ENCODE measurements at places on chromosomes 4 and X. TPM values are rescaled to one million over a fixed set of nuclear protein-coding genes. Genes with fewer than 3 reads are reported as not detected.

DNA sequence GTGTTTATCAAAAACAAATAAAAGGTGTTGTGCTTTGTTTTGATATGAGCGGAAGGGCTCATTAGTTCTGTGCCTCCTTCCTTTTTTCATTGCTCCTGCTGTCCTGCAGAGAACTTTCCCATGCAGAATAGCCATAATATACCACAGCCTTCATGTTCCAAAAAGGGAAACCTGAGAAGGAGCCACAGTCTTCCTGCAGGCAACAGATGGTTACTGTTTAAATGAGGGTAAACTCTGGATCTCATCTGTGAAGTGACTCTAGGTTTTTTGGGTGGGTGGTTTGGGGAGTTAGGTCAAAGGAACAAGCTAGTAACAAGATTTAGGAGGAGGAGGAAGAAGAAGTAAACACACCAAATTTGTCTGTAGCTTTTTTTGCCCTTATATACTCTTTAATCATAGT is 131.8 kb downstream of the BMPR1B start:
- no peak for DNase-seq

GRCh38 chrX:70480660-70481018 is 36.0 kb downstream of the DLG3 start:
- no peak for DNase-seq

DNA sequence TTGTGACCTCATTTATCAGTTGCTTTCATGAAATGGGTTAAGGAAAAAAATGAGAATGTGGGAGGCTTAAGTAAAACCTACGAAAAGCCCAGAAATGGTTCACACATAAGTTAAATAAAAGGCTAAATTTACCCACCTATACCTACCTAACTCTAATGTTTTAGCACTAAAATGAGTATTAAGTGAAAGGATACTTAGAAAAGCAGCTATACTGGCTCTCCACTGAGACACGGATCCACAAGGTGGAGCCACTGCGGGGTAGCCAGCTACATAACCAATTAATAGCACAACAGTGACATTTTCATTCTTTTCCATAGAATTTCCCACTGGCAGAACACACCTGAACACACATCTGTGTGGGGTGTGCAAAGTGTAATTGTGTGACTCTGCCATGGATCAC is 101.9 kb downstream of the MAML3 start:
- DNase-seq, result no peak

DNA sequence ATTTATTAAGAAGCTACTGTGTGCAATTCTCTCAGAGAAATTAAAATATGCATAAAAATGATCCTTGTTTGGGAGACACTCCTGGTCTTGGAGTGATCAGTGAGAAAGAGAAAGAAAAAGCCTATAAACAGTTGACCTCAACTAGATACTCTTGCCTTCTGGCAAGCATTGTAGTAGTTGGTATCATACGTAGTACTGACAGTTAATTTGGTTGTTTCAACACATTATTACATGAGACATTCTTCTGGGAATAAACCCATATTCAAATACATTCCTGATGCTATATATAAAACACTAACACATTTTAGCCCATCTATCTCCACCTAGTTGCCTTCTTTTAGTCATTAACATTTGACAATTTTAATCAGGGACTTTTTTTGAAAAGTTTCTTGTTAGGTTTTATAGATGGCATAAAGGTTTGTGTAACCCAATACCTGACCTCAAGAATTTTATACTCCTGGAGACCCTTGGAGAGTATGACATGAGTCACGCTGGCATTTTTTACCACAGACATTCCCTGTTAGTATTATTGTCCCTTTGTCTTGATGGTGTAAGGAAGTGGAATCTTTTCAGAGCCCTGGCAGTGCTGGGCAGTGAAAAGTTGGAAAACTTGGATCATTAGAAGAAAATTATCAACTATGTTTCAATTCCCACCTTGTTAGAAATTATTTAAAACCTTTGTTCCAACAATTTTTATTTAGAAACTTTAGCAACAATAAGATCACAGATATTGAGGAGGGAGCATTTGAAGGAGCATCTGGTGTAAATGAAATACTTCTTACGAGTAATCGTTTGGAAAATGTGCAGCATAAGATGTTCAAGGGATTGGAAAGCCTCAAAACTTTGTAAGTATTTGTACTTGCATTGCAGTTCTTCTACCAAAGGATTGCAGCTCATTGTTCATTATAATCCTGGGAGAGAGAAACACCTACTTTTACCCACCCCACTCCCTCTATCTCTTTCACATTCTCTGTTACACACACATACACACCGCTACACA is 167.1 kb upstream of the PACRGL start:
- no peak for DNase-seq

GRCh38 chr4:146236216-146236615 is 21.9 kb downstream of the REELD1 start:
- DNase-seq, result no peak

- DNase-seq, result no peak
These were observed 108.1 kb downstream of the TSPAN7 start for GRCh38 chrX:38669428-38669827.

FAM13A gene
- 4.5 TPM for total RNA-seq

GLOD5 gene
- not detected for total RNA-seq

ATP6AP2 gene
- total RNA-seq, result 70.3 TPM

SSR4 gene
- 282 TPM for total RNA-seq

Measured in activated T-helper 2 cell treated with anti-CD3 and anti-CD28 coated beads, Interferon-gamma antibody, Interleukin-2, Interleukin-4, amounts not matched to agents 10 μg/mL and 5 μg/mL and 100 μg/mL, durations not matched to agents 14 hours and 24 hours and 36 hours (primary cell).